Fibroblast of skin of left quadriceps (primary cell): ENCODE measurements at places on chromosomes 2 and 18.

DNA sequence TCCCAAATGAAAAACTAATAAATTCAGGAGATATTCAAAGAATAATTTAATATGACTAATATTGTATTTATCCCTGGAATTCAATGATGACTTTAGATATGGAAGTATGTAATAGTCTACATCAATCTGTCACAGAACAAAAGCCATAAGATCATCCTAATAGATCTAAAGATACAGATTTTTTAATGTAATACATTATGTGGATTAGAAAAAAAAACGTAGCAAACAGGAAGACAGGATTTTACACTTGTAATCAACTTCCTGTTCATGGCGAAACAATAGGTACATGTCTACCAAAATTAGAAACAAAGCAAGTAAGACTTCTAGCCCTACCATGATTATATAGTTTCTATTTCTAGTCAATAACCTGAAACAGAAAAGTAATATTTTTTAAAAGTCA is 192.2 kb downstream of the TTC32 start:
- no peak for DNase-seq

DNA sequence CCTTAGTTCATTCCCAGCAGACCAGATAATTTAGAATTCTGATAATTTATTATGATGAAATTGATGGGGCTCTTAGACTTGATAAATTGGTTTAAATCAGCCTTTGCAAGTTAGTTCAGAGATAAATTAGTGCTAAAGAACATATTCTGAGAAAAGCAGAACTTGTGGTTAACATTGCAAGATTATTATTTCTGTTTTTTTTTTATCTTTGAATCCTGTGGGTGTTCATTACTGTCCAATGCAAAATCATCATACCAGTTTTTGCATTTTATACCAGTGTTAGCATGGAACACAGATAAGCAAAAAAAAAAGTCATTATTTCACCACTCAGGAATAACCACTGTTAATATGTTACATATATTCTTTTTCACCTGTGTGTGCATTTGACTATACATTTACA is 9.1 kb downstream of the SEPTIN2 start:
- DNase-seq: no peak

DNA sequence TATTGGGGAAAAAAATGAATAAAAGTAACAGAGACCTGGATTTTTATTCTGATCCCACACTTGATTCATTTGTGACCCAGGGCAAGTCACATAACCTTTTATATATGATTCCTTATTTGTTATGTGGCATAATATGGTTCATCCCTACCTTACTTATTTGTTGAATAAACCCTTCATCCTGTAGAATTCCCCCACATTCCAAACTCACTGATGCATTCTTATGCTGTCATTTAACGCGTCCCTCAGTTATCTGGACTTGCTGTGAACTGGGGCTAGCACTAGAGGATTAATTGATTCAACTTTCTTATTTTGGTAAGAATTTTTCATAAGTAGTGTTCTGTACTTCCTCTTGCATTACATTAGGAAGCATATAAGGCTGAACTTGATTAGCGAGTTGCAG is 384.7 kb upstream of the RAB12 start:
- DNase-seq: no peak

DNA sequence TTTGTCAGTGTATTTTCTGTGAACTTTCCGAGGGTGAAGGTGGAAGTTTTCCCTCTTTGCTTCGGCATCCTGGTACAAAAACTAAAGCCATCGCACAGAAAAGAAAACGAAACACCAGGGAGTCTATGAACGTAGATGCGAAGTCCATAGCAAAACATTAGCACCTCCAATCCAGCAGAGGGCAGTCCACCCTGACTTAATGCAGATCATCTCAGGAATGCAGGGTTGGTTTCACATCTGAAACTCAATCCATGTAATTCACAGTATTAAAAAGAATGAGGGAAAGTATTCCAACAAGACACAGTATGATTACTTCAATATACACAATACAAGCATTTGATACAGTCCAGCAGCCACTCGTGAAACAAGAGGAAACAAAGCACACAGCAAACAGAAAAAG is 70.8 kb downstream of the RTP5 start:
- DNase-seq: no peak

- DNase-seq: no peak
Observed at GRCh38 chr2:74548900-74549826, 4.6 kb downstream of the LOXL3 start.

GRCh38 chr2:45083175-45083574 is 73.9 kb upstream of the SIX2 start:
- DNase-seq: no peak

DNA sequence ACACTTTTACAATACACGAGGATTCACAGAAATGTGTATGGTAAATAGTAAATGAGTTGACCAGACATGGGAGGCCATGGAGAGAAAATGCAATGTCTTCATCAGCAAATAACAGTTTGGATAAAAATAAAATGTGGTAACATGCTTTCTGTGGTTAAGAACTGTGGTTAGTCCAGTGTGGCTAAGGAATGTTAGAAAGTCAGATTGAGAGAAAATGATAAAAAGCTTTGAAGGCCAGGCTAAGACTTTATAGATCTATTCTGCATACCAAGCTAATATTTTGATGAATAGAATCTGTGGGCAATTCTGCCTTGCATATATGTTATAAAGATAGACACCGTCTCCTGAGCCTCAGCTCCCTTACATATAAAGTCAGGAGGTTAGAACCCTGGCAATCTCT is 215.9 kb downstream of the SOX11 start:
- peak; percentile 70 for DNase-seq

GRCh38 chr2:44798139-44798659 is 143.3 kb upstream of the SIX3 start:
- no peak for DNase-seq

DNA sequence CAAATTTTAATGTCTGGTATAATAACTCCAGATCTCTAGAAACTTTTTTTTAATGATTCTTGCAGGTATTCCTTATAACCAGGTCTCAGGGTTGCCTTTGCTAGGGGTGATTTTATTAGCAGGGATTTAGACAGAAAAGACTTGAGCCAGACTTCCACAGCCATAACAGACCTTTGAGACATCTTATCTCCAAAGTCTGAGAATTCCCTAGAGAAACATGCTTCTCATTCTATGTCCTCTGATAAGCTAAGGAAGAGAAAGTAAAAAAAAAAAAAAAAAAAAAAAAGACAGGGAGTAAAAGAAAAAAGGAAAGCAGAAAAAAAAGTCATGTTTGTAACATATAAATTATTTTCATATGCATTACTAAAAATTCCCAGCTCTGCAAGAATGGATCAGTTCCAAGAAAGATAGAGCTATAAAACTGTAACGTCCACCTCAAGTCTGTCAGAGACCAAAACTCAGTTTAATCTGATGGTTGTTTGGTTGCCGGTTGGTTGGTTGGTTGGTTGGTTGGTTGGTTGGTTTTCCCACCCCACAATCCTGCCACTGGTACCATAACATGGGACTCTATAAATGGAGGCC is 153.8 kb downstream of the COL6A3 start:
- no peak for DNase-seq

- DNase-seq: no peak
Observed at GRCh38 chr2:172723286-172723685, 12.4 kb upstream of the RAPGEF4 start.

GRCh38 chr2:112295407-112296078 is 20.1 kb downstream of the ZC3H6 start:
- no peak for DNase-seq

DNA sequence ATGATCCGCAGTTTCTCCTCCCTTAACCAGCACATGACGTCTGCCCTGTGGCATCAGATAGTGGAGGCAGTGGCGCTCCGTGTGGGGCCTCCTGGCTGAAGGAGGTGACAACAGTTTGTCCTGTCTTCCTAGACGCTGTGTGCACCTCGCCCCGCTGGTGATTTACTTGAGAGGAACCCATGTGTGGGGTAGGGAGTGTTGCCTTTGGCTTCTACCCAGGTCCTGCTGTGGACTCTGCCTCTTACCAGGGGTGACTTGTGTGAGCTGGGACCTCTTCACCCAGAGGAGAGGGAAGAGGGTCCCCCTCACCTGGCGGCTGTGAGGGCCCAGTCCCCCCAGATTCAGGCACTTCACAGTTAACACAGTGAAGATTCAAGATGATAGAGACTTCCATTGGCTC is 77.6 kb downstream of the TMEM18 start:
- no peak for DNase-seq

DNA sequence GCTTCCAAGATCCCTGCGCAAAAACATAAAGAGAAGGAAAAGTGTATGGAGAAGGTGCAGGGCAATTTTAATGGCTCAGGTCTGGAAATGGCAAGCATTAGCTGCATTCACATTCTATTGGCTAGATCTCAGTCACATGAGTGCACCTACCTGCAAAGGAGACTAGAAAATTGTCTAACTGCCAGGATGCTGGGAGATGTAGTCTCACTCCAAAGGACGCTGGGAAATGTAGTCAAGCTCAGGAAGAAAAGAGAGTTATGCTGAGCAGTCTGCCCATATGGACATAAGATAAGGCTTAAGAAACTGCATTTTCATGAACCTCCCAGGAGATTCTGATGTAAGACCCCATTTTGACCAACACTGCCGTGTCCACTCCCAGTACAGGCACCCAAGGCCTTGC is 9.5 kb upstream of the KLHL29 start:
- no peak for DNase-seq

DNA sequence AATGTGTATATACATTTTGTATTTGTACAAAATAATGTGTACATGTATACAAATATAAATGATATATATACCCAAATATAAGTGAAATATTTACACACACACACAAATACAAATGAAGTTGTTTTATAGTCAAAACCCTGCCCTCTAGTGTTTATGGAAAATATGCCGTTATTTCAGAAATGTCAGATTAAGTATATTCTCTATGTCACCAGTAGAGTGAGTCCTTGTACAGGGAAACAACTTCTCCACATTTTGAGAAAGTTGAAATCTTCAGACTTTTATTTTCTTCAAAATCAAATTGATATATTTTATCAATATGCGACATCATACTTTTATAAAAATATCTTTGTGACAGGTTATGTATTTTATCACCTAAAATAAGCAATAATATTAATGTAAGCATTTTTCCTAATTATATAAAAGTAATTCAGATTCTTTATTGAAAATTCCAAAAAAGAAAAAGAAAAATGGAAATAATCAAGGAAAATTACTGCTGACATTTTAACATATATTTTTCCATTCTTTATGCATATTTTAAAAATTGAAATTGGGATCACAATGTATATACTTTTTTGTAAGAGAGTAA is 22.4 kb downstream of the ARL6IP6 start:
- DNase-seq: peak; percentile 42

DNA sequence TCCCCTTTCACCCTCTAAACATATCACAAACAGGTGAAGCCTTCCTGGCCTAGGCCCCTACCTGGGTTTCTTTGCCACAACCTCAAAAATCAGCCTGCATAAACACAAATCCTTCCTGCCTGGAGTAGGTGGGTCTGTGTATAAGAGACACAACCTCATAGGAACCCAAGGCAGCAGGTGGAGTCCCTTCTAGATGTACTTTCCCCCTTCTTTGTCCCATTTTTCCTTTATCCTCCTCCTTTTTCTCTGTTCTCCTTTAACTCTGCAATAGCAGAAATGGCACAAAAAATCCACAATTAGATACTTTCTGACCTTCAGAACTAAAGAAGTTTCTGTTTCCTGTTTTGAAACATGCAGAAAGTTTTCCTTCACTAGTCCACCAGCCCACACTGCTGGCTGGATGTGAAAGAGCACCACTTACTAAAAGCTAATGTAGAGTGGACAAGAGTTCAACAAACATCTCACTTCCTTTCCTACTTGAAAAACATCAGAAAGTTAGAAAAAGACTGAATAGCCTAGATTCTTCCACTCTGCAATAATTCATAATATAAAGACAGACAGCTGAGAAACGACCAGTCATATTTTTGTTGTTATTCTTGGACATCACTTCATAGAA is 11.2 kb downstream of the SLC40A1 start:
- no peak for DNase-seq

DNA sequence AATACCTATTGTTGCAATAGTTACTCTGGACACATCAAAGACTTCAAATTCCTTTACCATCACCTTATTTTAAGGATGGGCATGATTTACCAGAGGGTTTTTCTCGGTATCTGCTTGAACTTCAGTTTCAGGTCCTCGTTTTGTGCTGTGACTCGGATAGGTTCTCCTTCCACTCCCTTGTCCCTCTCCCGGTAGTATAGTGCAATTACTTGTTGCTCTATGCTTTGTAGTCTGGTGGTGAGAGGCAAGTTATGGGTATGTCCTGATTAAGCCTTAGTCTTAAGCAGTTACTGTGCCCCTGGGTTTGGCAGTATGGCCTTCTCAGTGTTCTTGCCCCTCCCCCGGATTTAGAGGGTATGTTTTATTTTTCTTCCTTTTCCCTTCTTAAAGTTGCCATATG is 96.6 kb downstream of the RHBDD1 start:
- no peak for DNase-seq

GRCh38 chr2:5984273-5984655 is 292.1 kb downstream of the SOX11 start:
- no peak for DNase-seq

GRCh38 chr2:239586651-239587310 is 186.0 kb upstream of the HDAC4 start:
- DNase-seq: no peak

DNA sequence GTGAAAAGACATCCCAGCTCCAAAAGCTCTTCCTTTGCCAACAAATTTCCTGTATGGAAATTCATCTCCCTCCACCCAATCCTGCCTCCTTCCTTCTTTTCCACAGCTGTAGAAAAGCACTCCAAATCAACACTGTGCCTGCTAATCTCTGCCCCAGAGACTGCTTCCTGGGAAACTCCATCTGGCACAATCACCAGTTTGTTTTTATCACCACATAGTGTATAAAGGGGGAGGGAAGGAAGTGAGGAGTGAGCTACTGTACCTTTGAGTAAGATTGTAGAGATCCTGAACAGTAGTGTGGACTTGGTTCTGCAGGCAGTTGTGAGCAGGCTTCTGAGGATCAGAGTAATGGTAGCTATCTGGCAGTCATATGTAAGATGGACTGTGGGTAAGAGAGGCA is 14.7 kb upstream of the FAM237A start:
- DNase-seq: no peak

- DNase-seq: no peak
Observed at GRCh38 chr2:85012431-85012830, 41.5 kb downstream of the KCMF1 start.

DNA sequence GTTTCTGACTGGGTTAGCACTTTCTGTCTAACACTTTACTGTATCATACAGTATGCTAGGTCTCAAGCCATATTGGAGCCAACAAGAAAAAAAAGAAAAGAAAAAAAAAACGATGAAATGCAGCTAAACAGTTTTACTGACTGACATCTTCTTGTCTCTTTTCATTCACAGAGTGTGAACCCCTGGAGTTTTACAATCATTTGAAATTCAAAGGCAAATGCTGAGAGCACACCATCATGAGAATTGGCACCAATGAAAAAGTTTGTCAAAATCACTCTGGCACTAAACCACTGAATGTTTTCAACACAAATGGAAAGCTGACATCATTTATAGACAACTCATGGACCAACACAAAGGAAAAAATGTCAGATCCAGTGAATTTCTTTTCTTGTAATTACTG is 513.3 kb downstream of the LRRTM4 start:
- DNase-seq: no peak

DNA sequence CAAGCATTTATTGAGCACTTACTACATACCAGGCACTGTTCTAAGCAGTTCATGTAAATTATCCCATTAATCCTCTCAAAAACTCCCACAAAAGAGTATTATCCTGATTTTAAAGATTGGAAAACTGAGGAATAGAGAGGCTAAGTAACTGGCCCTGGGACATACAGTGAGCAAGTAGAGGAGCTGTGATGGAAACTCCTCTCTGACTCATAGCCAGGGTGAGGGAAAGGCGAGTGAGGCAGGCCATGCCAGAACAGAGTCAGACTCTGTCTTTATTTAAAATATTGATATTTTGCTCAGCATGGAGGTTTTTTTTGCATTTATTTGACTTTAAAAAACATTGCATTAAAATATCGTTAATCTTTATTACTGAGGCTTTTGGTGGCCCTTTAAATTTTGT is 208.0 kb downstream of the LOXHD1 start:
- no peak for DNase-seq
